ENCODE measurements at places on chromosomes 2 and 18.

- DNase-seq, result no peak
These were observed 7.5 kb upstream of the BCL11A start for GRCh38 chr2:60560734-60561644.

DNA sequence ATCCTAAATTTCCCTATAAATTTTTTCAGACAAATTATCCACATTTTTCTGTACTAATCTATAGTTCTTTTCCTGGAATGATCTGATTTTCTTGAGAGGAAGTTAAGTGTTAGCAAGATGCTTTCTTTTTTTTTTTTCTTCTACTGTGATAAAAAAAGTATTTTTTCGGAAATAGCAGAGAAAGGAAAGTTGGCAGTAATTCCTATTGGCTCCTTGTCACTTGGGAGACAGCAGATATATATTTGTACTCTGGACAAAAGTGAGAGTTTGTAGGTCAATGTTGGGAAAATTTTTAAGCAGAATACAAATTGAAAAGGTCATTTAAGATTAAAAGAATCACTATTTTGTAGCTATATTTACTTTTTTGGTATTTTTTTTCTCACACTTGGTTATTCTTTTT is 635.7 kb upstream of the NRXN1 start:
- DNase-seq, result no peak

DNA sequence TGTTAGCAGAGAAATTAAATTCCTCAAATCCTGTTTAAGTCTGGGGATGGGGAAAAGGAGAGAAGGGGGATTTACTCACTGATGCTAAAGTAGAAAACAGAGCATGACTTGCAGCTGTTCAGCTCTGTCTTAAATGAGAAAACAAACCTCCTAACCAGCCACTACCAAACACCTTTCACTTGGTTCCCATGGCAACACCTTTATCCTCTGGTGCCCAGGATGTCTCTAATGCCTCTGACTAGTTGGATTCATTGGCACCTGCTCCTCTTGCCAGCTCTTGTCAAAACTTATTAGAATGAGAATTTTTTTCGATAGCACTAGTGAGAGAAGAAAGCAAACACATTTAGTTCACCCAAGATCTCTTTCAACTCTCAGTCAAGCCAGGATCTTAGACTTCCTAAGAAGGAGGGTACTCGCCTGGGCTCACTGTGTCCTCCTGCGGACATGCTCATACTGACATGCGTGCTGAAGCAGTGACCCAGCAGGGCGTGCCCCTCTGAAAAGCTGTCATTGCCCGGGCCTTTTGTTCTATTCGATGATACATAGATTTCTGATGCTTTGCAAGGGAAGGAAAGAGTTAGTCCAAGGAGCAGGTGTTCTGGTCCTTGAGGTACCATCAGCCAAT is 656.0 kb upstream of the CELF4 start:
- no peak for DNase-seq

DNA sequence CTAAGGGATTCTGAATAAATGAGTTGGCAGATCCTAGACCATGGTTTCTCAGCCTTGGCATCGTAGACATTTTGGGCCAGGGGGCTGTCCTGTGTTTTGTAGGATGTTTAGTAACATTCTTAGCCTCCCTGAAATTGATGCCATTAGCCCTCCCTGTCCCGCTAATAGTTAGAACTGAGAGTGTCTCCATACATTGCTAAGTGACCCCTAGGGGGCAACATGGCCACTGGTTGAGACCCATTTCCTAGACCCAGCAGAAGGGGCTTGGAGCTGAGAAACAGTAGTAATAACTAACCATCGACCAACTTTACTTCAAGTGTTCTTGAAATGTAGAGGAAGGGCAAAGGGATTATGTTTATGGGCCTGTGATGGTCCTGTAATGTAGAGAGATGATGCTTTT is 40.8 kb downstream of the KCMF1 start:
- no peak for DNase-seq

DNA sequence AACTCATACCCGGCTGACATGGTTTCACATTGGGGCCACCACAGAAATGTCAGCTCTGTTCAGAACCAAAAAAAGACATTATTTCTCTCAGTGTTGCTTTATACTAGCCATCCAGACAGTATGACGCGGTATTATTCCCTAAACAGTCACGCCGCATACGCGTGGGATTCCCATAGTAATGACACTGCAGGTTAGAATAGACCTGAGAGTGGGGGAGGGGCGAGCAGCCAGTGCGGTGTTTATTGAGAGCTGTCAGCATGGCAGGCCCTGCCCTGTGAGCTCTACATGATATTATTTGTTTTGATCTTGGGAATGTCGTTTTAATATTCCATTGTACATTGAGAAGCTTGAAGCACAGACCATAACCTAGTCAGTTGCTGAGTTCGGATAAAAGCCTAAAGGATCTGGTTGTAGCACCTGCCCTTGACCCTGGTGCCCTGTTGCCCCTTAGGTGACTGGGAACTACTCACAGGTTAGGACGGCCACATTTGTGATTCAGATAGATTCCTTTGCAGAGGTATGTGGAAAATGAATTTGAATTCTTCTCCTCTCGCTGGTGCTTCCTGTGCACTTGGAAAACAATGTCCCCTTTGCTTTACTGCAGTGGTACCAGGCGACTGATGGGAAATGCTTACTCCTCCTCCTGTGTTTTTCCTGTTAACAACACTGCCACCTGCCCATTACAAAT is 150.1 kb downstream of the ARHGAP28 start:
- DNase-seq, result no peak

- no peak for DNase-seq
These were observed 323.2 kb upstream of the SALL3 start for GRCh38 chr18:78656346-78656925.

Measured in fibroblast of villous mesenchyme (primary cell).